ENCODE measurements at places on chromosomes 11 and 22.

- no peak for DNase-seq
Observed at GRCh38 chr11:123695231-123695630, 40.8 kb upstream of the SCN3B start.

GRCh38 chr11:46363031-46363407, 15.8 kb downstream of the DGKZ start:
- DNase-seq, result no peak

DNA sequence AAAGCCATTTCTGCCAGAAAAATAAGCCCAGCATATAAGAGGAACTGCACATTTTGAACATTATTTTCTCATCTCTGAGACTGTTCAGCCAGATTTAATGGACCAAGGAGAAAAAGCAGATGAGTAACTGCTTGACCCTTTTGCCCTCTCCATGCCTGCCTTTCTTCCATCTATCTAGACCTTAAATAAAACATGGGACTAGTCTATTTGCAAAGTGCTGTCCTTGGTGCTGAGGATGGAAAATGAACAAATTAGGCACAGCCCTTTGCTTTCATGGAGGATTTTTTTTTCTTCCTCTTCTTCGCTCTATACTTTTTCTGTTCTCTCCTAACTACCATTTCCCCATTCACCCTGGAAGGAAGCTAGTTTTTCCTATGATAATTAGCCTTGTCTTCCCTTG, 361.3 kb downstream of the GRM5 start:
- DNase-seq, result no peak

DNA sequence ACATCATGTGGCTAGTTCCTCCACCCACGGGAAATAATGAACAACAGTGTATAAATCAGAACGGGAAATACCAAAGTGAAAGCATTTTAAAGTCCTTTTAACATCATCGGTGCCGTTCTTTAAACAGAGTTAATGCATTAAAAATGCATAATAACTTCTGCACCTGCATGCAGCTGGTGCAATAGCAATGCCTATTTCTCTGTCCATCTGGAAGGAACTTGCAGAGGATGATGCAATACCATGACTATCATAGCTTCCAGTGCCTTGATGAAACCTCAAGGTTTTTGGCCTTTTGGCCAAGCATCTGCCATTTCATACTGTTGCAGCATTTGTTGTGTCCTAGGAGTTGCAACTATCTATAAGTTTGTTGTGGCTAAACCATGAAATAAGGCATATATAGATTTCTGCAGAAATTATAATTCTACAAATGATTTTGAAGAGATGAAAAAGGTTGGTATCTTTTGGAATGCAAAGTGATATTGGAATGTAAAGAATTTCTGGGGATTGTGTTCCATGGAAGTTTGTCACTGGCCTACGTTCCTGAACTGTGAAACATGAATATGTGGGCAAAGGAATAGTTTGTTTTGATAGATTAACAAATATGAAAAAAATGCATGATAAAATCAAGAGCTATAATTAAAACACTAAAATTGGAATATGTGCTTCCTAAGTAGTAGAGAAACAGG, 9.8 kb upstream of the EIF3F start:
- DNase-seq, result peak; percentile 45

- no peak for DNase-seq
Observed at GRCh38 chr11:83119216-83119615, 37.7 kb upstream of the PCF11 start.

DNA sequence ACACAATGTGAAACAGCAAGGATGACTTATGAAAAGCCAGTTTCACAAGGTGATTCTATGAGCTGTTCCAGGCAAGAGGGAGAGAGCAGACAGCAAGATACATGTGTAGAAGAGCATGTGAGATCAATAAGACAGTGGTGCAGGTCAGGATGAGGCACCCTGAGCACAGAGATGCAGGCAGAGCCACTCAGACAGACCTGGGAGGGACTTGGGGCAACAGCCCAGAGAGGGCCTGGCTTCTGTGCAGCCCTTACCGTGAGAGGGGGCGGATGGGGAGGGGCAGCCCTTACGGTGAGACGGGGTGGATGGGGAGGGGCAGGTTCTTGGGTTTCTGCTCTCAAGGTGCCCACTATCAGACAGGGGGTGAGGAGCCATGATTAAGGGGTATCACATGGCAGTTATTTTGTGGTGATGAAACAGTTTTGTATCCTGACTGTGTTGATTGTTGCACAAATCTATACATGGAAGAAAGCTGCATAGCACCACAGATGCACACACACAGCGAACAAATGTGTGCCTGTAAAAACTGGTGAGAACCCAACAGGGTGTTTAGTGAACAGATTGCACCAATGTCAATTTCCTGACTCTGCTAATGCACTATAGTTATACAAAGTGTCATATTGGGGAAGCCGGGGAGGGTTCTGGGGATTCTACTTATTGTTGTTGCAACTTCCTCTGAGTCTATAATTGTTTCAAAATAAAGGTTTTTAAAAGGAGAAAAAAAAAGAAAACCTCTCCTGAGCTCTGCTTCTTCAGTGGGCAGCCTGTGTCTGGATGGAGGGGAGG, 5.2 kb upstream of the C22orf42 start:
- DNase-seq, result no peak

GRCh38 chr11:66484806-66485380, 4.7 kb downstream of the DPP3 start:
- DNase-seq, result no peak

DNA sequence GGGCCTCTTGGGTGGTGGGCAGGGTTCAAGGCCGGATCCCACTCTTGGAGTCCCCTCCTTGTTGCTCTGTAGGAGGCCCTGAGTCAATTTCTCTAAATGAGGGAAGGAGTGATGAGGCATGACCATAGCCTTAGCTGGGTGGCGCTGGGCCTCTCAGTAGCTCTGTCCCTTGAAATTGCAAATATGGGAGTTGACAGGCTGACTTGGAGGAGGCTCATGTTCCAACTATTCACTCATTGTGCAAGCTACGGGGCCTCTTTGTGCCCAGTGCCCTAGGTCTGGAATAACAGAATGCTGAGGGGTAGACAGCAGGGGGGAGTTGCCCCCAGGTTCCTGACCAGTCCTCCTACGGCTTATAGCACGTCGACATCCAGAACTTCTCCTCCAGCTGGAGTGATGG, 8.0 kb downstream of the SELENOM start:
- no peak for DNase-seq

GRCh38 chr11:117179048-117179999, 781 bp downstream of the SIDT2 start:
- peak; percentile 77 for DNase-seq

DNA sequence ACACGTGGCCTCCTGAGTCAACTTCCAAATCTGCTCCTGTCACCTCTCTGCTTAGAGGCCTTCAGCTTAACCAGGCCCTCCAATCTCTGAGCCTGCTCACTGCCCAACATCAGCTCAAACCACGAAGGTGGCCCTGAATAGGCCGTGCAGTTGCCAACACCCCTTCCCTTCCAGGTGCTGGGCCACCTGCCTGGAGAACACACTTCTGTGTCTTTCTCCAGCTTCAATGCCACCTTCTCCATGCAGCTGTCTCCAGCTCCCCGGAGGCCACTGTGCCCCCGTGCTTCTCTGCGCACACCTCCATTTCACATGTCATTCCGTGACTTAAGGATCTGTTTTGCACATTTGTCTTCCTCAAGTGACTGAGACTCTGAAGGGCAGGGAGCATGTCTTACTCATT, 5.3 kb downstream of the RELA start:
- DNase-seq, result no peak

DNA sequence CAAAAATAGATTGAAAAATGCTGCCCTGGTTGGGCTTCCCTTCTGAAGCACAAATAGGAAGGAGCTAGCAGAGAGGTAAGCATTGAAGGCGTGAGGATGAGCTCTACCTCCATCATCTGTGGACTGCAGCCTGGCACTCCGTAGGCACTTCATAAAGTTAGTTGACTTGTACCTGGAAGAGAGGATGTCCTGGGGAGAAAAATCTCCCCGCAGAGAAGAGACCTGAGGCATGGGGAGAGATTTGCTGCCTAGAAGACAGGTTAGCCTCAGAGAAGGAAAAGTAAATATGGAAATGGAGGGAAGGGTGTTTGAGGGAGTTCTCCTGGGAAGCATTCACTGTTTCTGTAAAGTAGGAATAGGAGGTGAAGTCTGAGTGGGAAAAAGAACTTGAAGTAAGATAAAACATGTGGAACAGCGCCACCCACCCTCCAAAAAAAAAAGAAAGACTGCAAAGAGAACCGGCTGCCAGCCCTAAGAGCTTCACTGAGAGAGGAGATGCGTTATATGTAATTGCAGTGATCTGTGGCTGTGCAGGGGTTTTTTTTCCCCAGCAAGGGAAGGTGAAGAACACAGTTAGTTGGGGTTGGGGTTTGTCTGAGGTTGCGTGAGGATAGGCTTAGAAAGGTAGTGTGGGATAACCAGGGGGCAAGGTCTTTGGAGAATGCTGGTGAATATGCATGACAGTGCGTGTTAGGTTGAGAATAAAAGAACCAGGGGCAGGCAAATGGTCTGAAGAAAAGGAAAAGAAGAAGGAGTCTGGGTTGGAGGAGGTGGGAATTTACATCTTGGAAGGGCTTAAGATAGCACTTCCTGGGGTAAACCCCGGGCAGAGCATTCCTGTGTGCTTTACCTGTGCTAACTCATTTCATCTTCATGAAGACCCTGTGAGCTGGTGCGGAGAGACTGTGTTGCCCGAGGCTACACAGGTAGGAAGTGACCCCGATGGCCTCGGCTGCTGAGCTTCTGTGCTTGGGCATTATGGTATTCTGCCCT, 16.0 kb downstream of the TNRC6B start:
- peak; percentile 29 for DNase-seq

GRCh38 chr11:68855205-68855981, 13.7 kb upstream of the CPT1A start:
- no peak for DNase-seq

DNA sequence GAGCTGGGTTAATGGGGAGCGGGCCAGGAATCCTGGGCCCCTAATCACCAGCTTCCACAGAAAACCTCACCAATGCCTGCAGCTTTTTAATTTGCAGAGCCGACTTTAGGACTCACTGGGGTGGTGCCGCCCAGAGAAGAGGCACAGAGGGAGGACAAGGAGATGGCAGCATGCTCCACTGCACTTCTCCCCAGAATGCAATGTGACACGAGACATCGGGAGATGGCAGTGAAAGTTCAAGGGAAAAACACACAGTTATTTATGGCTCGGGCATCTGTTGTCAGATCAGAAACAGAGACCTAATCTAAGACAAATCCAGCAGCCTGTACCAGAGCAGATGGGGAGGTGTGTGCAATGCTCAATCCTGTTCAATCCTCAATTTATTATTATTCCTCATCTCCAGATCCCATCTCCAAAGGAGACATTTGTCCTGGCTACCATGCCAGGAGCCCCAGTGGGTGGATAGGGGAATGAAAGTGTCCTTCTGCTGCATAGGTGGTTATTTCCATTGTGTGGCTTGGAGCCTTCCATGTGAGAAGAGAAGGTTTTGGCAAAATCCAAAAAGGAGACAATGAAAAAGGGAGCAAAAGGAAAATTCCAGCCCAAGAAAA, 250.0 kb downstream of the NXPE2 start:
- no peak for DNase-seq
